ENCODE measurements at places on chromosomes 3 and 15.

- peak; percentile 48 for DNase-seq
- H3K27ac ChIP-seq: no peak overlapping the region
- H3K27me3 ChIP-seq: no peaks in the 10 kb centered on the region
- no peaks in the 10 kb centered on the region for H3K36me3 ChIP-seq
Measured at GRCh38 chr3:181103605-181104004, 114.1 kb upstream of the DNAJC19 start.

DNA sequence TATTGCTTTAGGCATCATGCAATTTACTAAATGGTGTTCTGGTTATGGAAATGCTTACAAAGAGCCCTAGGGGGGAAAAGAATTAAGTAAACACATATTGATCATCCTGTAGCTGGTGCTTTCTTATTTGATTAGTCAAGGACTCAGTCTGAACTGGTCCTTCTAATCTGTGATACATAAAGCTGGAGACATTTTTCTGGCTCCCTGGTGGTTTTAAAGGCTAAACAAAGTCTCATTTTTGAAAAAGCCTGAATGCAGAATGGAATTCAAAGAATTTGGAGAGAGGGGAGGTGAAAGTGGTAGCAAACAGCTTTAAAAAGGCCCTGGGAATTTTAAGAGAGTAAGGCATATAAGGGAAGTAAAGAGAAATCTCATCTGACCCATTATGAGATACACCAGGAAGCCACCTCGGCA, 149.7 kb downstream of the RBMS3 start:
- H3K27ac ChIP-seq: no peak overlapping the region
- DNase-seq: no peak
- H3K4me3 ChIP-seq: no peak overlapping the region
- H3K4me1 ChIP-seq: no peaks in the 10 kb centered on the region

DNA sequence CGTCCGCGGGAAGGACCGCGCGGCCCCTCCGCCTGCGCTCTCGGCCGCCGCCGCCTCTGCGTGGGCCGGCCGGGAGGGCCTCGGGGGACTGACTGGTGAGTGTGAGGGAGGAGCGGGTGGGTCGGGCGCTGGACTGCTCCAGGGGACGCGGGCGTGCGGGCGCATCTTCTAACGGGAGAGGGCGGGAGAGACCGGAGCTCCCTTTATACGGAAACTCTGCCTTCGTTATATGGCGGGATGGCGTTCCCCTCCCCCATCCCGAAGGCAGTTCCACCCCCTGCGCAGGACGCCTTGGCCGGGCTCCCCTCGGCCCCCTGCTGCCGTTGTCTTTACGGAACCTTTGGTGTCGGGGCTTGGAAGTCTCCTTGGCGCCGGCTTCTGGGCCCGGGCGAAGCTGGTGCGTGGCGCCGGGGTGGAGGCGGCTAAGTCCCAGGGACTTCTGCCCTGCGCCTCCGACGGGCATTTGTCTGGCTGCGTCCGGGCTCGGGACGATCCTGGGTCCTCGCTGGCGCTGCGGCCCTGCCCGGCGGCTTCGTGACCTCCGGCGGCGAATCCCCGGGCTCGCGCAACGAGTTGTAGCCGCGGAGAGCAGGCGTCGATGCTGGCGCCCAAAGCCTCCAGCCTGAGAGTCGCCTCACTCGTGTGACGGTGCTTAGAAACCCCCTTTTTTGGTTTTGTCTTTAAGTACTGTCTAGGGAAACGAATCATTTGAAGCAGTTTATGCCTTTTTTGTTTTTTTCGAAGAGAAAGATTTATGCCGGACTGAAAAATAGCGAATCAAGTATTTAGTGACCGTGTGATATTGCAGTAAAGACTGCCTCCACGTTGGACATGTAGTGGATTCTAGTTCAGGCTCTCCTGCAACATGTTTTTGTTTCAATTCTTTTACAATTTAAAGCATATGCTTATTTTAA, 623 bp downstream of the ZNF639 start:
- peak overlapping the region; percentile 96 for H3K27ac ChIP-seq
- DNase-seq: no peak
- H3K4me1 ChIP-seq: peaks cover 15% of the 10 kb centered on the region

DNA sequence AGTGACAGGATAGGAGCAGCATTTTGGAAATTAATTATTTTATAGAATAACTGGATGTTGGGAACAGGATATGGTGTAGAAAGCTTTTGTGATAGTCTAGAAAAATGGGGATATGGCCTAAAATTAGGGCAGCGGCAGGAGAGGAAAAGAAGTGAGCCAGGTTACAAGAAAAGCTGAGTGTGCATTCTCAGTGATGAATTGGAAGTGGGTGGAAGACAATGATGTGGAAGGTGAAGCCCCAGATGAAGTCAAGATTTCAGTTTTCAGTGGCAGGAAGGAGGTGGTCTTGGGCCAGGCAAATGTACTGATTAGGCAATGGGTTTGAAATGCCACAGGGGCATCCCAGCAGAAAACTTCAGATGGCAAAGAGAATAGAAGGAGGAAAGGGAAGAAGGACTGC, 33.6 kb downstream of the ACP3 start:
- DNase-seq: no peak
- H3K4me3 ChIP-seq: no peak overlapping the region
- no peaks in the 10 kb centered on the region for H3K27me3 ChIP-seq
- H3K4me1 ChIP-seq: no peaks in the 10 kb centered on the region

GRCh38 chr15:24878153-24878552, 76.6 kb upstream of the SNRPN start:
- no peak for DNase-seq
- H3K36me3 ChIP-seq: no peaks in the 10 kb centered on the region
- H3K27me3 ChIP-seq: no peaks in the 10 kb centered on the region
- H3K4me3 ChIP-seq: peak overlapping the region; percentile 13
- no peak overlapping the region for H3K27ac ChIP-seq

GRCh38 chr3:80734483-80734882, 966.7 kb upstream of the ROBO1 start:
- no peaks in the 10 kb centered on the region for H3K27me3 ChIP-seq
- no peak overlapping the region for H3K4me3 ChIP-seq
- H3K4me1 ChIP-seq: no peaks in the 10 kb centered on the region
- peak overlapping the region; percentile 56 for H3K27ac ChIP-seq
- DNase-seq: no peak
- H3K36me3 ChIP-seq: no peaks in the 10 kb centered on the region

DNA sequence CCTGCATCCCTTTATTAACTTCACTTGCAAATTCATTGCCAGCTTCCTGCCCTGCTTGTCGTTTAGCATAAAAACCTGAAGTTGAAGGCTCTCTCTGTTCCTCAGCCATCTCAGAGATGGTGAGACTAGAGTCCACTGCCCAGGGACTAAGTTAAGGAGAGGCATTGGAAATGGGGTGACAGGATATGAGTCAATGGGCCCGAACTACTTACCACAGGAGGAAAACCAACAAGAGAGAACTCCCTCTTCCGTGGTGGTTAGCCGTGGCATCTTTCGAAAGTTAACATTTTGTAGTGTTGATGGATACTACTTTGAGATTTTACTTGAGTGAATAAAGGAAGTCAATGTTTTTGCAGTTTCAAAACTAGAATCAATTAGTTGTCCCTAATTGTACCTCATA, 65.3 kb downstream of the LRTM1 start:
- H3K27ac ChIP-seq: no peak overlapping the region
- peaks cover 9% of the 10 kb centered on the region for H3K27me3 ChIP-seq
- H3K4me1 ChIP-seq: no peaks in the 10 kb centered on the region
- DNase-seq: no peak

- DNase-seq: no peak
- no peaks in the 10 kb centered on the region for H3K4me1 ChIP-seq
- H3K4me3 ChIP-seq: no peak overlapping the region
- H3K27me3 ChIP-seq: no peaks in the 10 kb centered on the region
- H3K36me3 ChIP-seq: no peaks in the 10 kb centered on the region
Measured at GRCh38 chr3:131224886-131225550, 156.6 kb upstream of the NUDT16 start.

DNA sequence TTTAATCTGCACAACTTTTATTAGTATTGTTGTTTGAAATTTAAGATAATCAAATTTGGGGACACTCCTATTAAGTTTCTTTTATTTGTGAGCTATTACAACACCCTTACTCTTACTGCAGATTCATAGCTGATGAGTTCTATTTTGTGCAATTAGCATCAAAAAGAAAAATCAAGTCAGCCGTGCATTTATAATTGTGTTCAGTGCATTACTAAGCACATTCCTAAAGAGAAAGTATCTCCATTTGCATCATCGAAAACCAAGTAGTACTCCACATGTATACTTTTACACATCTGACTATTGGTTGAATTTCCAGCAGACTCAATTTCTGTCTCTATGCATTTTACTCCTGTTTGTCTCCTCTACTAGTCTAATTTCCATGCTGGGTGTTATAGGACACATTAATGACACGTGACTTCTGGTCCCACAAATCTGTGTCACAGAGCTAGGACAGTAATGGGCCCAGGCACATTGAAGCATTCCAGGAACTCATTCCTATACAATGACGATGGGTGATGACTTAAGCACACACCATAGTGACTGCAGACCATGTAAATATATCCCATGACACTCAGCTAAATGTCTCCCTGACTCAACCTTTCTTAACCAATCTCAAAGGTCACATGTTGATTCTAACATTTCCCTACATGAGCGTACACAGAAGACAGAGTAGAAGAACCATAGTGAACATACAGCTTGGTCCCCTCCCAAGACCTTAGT, 477.5 kb downstream of the LPP start:
- DNase-seq: no peak
- no peak overlapping the region for H3K4me3 ChIP-seq
- H3K27ac ChIP-seq: no peak overlapping the region

GRCh38 chr3:152474585-152474984, 205.9 kb downstream of the MBNL1 start:
- H3K27me3 ChIP-seq: no peaks in the 10 kb centered on the region
- H3K36me3 ChIP-seq: no peaks in the 10 kb centered on the region
- H3K4me1 ChIP-seq: peaks cover 3% of the 10 kb centered on the region
- peak; percentile 37 for DNase-seq
